ENCODE measurements at places on chromosomes 4 and X.

DNA sequence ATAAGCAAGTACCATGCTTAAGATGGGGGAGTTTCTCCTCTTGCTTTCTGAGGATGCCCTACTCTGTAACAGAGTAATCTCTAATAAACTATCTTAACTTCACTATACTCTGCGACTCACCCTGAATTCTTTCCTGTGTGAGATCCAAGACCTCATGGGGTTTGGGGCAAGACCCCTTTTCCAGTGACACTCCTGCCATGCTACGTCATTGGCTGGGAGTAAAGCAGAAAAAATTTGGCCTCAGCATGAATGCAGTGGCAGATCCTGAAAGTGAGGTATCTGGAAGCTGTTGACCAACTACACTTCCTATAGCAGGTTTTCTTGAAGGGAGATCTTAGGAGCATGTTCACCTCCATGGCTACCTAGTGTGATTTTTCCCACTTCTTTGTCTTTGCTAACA lies 109.1 kb upstream of the MED14 start:
- no peak for DNase-seq

- peak; percentile 52 for DNase-seq
Measured at GRCh38 chr4:26194764-26195163, 126.0 kb upstream of the RBPJ start.

DNA sequence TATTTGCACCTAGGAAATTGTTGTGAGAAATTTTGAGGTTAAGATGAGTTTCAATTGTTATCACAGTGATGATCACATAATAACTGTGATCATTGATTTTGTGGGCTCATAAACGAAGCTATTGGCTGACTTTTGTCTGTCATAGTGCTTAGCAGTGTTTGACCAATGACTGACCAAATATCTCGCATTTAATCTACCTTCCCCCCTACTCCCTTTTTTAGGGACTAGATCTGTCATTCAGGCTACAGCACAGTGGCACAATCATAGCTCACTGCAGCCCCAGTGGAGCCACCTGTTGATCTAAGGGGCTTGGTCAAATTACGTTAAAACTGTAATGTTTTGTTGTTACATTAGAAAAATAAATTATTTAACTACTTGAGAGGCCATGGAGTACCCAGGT lies 1.5 kb downstream of the FUNDC2 start:
- DNase-seq = peak; percentile 11

DNA sequence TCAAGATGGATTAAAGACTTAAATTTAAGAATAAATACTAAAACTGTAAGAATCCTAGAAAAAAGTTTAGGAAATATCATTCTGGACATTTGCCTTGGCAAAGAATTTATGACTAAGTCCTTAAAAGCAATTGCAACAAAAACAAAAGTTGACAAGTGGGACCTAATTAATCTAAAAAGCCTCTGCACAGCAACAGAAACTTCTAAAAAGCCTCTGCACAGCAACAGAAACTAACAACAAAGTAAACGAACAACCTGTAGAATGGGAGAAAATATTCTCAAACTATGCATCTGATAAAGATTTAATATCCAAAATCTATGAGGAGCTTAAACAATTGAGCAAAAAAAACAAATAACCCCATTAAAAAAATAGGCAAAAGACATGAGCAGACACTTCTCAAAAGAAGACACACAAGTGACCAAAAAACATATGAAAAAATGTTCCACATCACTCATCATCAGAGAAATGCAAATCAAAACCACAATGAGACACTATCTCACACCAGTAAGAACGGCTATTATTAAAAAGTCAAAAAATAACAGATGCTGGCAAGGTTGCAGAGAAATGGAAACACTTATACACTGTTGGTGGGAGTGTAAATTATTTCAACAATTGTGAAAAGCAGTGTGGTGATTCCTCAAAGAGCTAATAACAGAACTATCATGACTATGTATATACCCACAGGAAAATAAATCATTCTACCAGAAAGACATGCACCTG lies 5.5 kb upstream of the OPRPN start:
- no peak for DNase-seq

GRCh38 chr4:138199568-138200235 lies 42.4 kb downstream of the SLC7A11 start:
- no peak for DNase-seq

- DNase-seq = peak; percentile 66
Measured at GRCh38 chrX:63746278-63746677, 38.7 kb downstream of the ARHGEF9 start.

DNA sequence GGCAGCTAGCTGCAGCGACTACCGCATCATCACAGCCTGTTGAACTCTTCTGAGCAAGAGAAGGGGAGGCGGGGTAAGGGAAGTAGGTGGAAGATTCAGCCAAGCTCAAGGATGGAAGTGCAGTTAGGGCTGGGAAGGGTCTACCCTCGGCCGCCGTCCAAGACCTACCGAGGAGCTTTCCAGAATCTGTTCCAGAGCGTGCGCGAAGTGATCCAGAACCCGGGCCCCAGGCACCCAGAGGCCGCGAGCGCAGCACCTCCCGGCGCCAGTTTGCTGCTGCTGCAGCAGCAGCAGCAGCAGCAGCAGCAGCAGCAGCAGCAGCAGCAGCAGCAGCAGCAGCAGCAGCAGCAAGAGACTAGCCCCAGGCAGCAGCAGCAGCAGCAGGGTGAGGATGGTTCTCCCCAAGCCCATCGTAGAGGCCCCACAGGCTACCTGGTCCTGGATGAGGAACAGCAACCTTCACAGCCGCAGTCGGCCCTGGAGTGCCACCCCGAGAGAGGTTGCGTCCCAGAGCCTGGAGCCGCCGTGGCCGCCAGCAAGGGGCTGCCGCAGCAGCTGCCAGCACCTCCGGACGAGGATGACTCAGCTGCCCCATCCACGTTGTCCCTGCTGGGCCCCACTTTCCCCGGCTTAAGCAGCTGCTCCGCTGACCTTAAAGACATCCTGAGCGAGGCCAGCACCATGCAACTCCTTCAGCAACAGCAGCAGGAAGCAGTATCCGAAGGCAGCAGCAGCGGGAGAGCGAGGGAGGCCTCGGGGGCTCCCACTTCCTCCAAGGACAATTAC lies 1.4 kb downstream of the AR start:
- DNase-seq = no peak

- no peak for DNase-seq
Measured at GRCh38 chrX:46666831-46667230, 92.1 kb downstream of the SLC9A7 start.

DNA sequence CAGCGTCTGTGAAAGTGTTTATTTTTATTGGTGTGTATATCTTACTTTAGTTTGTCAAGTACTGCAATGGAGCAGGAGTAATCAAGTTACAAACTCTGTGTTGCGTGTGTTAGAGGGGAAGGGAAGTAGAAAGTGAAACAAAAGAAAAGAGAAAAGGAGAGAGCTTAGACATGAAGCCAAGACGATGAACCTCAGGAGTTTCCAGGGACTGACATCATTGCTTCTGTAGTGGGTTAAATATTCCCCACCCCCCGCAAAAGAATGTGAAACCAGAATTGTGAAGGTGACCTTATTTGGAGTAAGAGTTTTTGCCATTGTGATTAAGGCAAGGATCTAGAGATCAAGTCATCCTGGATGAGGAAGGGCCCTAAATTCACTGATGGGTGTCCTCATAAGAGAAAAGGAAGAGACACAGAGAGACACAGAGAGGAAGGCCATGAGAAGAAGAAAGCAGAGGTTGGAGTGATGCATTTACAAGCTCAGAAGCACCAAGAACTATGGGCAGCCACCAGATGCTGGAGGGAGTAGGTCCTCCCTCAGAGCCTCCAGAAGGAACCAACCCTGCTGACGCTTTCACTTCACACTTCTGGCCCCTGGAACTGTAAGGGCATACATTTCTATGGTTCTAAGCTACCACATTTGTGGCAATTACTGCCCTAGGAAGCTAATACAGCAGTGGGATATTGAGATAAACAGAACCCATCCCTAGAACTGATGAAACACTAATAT lies 173.6 kb upstream of the SFRP2 start:
- DNase-seq = no peak

DNA sequence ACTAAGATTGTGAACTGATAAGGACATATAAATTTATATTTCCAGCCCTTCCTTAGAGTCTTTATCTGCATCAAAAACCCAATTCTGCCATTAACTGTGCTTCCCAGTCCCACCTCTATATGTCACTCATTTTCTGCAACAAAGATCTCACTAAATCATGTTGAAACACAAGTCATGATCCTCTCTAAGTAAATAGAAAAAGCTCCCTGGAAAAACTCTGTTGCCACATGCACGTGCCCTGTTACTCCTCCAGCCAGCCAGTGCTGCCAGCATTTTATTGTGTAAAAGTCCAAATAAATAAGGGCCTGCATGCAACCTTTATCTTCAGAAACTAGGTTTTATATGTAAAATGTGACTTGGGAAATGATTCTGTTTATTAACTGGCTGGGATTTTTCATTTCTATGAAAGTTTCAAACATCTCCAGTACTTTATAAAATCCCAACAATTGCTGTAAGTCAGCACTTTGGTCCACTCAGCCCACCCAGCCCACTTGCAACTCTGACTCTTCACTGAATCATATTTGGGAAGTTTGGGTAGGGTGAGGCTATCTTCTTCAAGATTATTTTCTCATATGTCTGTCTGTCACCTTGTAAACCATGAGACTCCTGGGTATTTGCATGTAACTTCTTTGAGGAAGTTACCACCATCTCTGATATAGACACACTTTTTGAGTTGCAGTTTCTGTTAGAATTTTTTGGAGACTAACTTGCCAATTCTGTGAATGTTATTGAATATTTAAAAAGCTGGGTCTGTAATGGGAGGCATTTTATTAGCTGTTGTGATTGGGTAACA lies 40.0 kb upstream of the SMARCA5 start:
- DNase-seq = no peak

DNA sequence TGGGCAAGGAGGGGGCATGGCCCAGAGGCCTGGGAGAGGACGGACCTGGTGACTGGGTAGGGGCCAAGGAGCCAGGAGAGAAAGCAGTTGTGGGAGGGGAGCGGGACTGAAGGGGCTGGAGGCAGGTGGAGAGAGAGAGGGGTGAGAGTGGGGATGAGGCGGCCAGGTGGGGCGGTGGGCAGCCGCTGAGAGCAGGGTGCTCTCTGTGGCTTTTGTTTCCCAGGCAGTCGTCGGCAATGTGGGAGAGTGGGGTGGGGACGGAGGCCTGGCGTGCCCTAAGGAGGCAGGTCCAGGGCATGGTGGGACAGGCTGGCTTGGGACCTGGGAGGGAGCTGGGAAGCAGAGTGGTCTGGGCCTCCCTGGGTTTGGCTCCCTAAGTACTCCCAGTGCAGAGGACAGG lies 3.2 kb upstream of the ATP2B3 start:
- no peak for DNase-seq

- no peak for DNase-seq
Measured at GRCh38 chr4:30559481-30559880, 160.7 kb upstream of the PCDH7 start.

DNA sequence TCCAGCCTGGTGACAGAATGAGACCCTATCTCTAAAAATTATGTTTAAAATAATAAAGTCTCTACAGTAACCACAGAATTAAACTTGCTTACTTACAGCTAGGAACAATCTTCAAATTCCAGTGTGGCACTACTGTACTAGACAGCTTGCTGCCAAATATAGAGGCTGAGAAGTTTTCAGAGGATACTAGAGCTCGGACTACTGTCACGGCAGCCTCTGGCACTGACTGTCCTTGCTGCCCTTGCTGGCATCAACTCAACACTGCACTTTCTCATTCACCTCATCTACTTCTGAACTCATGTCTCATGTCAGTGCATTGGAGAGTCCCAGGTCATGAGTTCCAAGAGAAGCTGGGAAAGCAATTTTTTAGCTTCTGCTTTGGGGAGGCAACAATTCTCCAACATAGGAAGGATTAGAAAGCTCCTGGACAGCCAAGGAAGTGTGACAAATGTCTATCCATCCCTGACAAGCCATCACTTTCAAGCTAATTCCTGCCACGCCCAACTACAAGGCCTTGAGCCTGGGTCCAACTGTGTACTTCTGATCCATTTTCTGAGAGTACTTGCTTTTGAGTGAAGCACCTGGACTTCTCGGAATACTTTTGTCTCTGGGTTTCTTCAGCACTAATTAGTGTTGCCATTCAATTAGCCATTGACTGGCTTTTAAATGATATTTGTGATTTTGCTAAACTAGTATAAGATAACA lies 98.6 kb upstream of the NR3C2 start:
- no peak for DNase-seq

GRCh38 chrX:18931972-18932371 lies 51.9 kb downstream of the PHKA2 start:
- DNase-seq = peak; percentile 11

- DNase-seq = no peak
Measured at GRCh38 chr4:95640311-95640710, 91.5 kb upstream of the UNC5C start.

DNA sequence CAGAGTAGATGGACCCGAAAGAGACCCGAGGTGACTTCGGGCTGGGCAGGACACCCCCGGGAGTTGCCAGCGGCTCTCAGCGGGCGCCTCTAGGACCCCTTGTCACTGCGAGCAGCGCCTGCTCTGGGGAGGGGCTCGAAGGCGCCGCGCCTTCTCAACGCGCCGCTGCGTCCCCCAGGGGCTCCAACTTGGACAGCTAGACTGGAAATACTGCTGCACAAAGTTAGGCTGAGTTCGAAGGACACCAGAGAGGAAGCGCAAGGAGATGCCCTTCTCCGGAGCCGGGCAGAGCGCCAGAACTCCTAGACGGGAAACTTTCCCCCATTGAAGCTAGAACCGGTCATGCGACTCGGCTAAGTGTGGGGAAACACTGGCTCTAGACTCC lies 493 bp upstream of the KCNIP4 start:
- no peak for DNase-seq

- DNase-seq = no peak
Measured at GRCh38 chr4:67082746-67083145, 462.6 kb downstream of the CENPC start.

GRCh38 chr4:78481180-78481579 lies 70.4 kb upstream of the ANXA3 start:
- DNase-seq = no peak

GRCh38 chrX:25807022-25807421 lies 331.1 kb upstream of the MAGEB18 start:
- no peak for DNase-seq

DNA sequence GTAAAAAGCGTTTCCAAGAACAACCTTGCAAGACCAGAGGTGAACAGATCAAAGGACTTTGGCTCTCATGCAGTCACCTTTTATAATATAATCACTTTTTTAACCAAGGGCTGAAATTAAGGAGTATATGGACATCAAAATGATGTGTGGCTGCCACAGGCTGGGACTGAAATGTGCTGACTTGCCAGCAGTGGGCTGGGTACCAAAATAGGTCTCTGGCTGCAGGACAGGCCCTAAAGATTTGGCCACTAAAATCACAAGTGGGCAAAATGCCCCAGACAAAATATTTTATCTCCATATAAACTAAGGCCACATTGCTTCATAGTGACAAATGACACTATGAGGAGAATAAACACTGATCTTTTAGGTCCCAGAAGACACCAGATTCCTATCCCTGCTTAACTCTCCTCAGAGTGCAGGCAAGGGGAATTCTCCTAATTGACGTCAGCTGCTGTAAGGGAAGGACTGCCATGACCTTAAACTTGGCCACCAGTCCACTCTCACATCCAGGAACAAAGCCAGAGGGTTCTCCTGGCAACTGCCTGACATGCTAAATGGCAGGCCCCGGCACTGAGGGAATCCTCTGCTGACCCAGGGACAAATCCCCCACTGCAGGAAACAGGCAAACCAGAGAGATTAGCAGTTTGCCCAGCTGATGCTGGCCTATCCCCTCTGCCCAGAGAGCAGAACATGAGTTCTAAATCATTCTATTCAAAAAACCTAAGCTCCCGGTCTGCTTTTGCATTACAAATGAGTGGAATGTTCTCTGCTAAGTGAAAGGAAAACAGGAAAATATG lies 155.8 kb downstream of the PPP3CA start:
- DNase-seq = no peak

Measured in activated CD4-positive, alpha-beta T cell treated with anti-CD3 and anti-CD28 coated beads, Interleukin-2, amount 50 U/mL, for 16 hours (primary cell).